Cardiac muscle cell (in vitro differentiated cells and primary cell): ENCODE measurements at places on chromosomes 6 and 20. TPM values are rescaled to one million over a fixed set of nuclear protein-coding genes. Genes with fewer than 3 reads are reported as not detected.

The PPP1R16B gene
- total RNA-seq, result 0.07 and 0.15 TPM in 2 replicates

GRCh38 chr6:27836141-27836782, 75.9 kb downstream of the OR2B2 start:
- H3K27me3 ChIP-seq, result no peaks in the 10 kb centered on the region
- no peaks in the 10 kb centered on the region for H3K36me3 ChIP-seq
- no peak for DNase-seq
- peaks cover 21% of the 10 kb centered on the region for H3K4me1 ChIP-seq
- peak overlapping the region; percentile 38 for H3K4me3 ChIP-seq

DNA sequence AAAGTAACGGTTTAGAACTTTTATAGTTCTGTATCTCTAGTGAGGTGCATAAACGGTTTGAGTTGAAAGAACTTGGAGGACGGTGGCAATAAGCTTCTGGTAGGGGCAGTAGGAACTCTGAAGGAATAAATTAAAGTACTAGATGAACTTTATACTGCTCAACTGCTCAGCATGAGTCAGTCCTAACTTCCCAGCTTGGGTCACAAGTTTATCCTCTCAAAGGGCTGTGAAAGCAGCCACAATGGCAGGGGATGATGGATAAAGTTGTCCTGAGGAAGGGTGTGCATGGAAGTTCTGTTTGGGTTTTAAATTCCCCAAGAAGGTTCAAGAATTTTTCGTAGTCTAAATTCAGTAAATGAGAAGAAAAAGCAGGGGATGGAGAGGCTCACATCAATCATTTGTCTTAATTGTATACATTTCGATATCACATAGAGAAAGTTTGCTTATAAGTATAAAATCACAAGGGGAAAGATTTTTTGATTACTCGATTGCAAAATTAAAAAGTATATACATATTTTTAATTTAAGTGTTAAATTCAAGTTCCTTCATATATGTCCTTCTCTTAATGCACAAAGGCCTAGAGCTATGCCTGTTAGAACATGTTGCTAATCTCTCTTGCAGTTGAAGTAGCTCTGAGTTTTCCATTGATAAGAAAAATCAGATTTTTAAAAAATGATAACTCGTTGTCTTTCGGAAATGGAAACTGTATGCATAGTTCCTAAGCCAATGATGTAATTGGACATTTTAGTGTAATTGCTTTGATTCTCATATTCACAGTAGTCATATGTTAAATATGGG, 55.3 kb upstream of the JAG1 start:
- no peak overlapping the region for H3K4me3 ChIP-seq
- H3K27me3 ChIP-seq, result no peaks in the 10 kb centered on the region
- no peaks in the 10 kb centered on the region for H3K4me1 ChIP-seq
- H3K36me3 ChIP-seq, result no peaks in the 10 kb centered on the region
- DNase-seq, result no peak

- DNase-seq, result peak; percentile 18
- no peaks in the 10 kb centered on the region for H3K27me3 ChIP-seq
- peaks cover 26% of the 10 kb centered on the region for H3K36me3 ChIP-seq
These were observed 18.4 kb downstream of the POPDC3 start for GRCh38 chr6:105161421-105161820.

GRCh38 chr6:13354331-13355042, 26.1 kb upstream of the TBC1D7 start:
- peaks cover 56% of the 10 kb centered on the region for H3K4me1 ChIP-seq
- H3K27ac ChIP-seq, result peak overlapping the region; percentile 82
- peak; percentile 88 for DNase-seq
- no peak overlapping the region for H3K4me3 ChIP-seq
- no peaks in the 10 kb centered on the region for H3K36me3 ChIP-seq
- no peaks in the 10 kb centered on the region for H3K27me3 ChIP-seq

The MEI4 gene
- 0.21 and 0.36 TPM in 2 replicates for total RNA-seq

GRCh38 chr6:9252799-9253198, 817.5 kb upstream of the SLC35B3 start:
- H3K36me3 ChIP-seq, result no peaks in the 10 kb centered on the region
- no peaks in the 10 kb centered on the region for H3K27me3 ChIP-seq
- H3K4me3 ChIP-seq, result no peak overlapping the region
- DNase-seq, result no peak

DNA sequence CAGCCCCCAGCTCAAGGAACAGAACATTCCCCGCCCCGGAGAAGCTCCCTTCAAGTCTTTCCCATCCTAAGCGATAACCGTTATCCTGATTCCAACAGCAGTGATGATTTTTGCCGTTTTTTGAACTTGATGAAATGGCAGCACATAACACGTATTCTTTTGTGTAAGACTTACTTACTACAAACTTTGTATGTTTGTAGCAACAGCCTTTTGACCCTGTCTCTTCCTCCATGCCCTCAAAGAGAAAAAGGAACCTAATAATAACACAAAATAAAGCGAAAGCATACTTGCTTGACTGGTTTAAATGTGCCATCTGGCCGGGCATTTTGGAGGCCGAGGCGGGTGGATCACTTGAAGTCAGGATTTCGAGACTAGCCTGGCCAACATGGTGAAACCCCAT, 26.4 kb upstream of the SLC9A8 start:
- no peak overlapping the region for H3K4me3 ChIP-seq
- no peak overlapping the region for H3K27ac ChIP-seq
- no peaks in the 10 kb centered on the region for H3K4me1 ChIP-seq
- H3K36me3 ChIP-seq, result no peaks in the 10 kb centered on the region
- DNase-seq, result no peak
- H3K27me3 ChIP-seq, result no peaks in the 10 kb centered on the region

GRCh38 chr6:116106146-116106545, 5.5 kb downstream of the NT5DC1 start:
- H3K4me1 ChIP-seq, result peaks cover 10% of the 10 kb centered on the region
- H3K27me3 ChIP-seq, result no peaks in the 10 kb centered on the region
- no peak overlapping the region for H3K27ac ChIP-seq
- no peak overlapping the region for H3K4me3 ChIP-seq
- no peaks in the 10 kb centered on the region for H3K36me3 ChIP-seq

The DPM1 gene
- total RNA-seq, result 65.2 and 76.2 TPM in 2 replicates

- no peak overlapping the region for H3K27ac ChIP-seq
- H3K36me3 ChIP-seq, result peaks cover 26% of the 10 kb centered on the region
- DNase-seq, result no peak
- H3K27me3 ChIP-seq, result no peaks in the 10 kb centered on the region
- no peak overlapping the region for H3K4me3 ChIP-seq
- H3K4me1 ChIP-seq, result peaks cover 9% of the 10 kb centered on the region
These were observed 16.6 kb downstream of the TGM2 start for GRCh38 chr20:38148328-38149102.

GRCh38 chr20:10042086-10042485, 7.3 kb downstream of the ANKEF1 start:
- no peak overlapping the region for H3K27ac ChIP-seq
- no peaks in the 10 kb centered on the region for H3K27me3 ChIP-seq
- H3K4me1 ChIP-seq, result no peaks in the 10 kb centered on the region
- no peak overlapping the region for H3K4me3 ChIP-seq

DNA sequence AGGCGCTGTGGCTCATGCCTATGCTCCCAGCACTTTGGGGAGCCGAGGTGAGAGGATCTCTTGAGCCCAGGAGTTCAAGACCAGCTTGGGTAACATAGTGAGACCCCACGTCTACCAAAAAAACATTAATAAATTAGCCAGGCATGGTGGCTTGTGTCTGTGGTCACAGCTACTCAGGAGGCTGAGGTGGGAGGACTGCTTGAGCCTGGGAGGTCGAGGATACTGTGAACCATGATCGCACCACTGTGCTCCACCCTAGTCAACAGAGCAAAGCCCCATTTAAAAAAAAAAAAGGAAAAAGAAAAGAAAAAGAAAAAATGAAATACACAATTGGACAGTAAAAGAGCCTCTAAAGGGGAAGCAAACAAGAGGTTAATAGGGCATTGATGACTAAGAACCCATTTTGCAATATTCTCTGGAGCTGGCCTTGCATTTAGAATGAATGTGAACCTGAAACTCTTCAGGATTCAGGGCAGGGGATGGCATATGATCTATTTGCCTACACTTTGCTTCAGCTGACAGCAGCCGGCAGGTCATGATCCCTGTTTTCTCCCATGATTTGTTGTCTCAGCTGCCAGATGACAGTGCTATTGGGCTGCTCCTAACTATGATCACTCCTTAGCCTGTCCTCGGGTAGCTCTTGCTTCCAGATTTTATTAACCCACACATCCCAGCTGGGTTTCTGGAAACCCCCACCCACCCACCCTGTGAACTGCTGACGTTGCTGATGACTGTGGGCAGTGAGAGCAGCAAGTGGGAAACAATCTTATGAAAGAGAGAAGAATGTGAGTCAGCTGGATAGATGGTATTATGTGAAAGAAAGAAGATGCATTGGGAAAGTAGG, 83.8 kb upstream of the ELOVL5 start:
- no peak overlapping the region for H3K27ac ChIP-seq
- H3K27me3 ChIP-seq, result no peaks in the 10 kb centered on the region
- H3K4me1 ChIP-seq, result peaks cover 12% of the 10 kb centered on the region
- peak; percentile 86 for DNase-seq

DNA sequence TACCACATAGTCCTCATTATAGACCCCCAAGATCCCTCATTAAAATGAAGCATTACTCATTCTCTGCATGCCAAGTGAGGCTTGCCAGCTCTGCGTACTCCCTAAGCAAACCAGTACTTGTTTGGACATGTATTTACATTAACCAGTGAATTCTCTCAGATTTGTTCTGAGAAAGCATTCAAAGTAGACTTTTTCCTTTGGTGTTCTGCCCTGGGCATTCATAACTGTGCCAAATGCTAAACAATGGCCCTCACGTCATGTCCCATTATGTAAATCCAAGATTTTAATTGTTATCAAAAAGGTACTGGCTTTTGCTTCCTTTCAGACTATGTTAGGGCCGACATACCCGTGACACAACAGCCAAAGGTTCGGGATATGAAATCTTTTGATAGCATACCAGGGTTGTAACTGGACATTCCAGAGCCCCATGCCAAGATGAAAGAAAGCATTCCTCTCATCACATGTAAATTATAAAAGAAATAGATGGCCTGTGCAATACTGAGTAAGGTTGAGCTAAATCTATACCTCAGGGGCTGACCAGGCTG, 164.2 kb downstream of the ADAT2 start:
- peak; percentile 43 for DNase-seq
- no peaks in the 10 kb centered on the region for H3K36me3 ChIP-seq
- H3K4me1 ChIP-seq, result peaks cover 20% of the 10 kb centered on the region

- no peak overlapping the region for H3K27ac ChIP-seq
- DNase-seq, result peak; percentile 37
- no peaks in the 10 kb centered on the region for H3K27me3 ChIP-seq
- H3K4me1 ChIP-seq, result no peaks in the 10 kb centered on the region
These were observed 57.1 kb upstream of the MLN start for GRCh38 chr6:33860706-33861474.

- H3K36me3 ChIP-seq, result no peaks in the 10 kb centered on the region
- H3K27ac ChIP-seq, result no peak overlapping the region
- H3K27me3 ChIP-seq, result no peaks in the 10 kb centered on the region
- H3K4me3 ChIP-seq, result no peak overlapping the region
- no peak for DNase-seq
- peaks cover 9% of the 10 kb centered on the region for H3K4me1 ChIP-seq
These were observed 116.0 kb upstream of the SUPT3H start for GRCh38 chr6:45493761-45494160.

DNA sequence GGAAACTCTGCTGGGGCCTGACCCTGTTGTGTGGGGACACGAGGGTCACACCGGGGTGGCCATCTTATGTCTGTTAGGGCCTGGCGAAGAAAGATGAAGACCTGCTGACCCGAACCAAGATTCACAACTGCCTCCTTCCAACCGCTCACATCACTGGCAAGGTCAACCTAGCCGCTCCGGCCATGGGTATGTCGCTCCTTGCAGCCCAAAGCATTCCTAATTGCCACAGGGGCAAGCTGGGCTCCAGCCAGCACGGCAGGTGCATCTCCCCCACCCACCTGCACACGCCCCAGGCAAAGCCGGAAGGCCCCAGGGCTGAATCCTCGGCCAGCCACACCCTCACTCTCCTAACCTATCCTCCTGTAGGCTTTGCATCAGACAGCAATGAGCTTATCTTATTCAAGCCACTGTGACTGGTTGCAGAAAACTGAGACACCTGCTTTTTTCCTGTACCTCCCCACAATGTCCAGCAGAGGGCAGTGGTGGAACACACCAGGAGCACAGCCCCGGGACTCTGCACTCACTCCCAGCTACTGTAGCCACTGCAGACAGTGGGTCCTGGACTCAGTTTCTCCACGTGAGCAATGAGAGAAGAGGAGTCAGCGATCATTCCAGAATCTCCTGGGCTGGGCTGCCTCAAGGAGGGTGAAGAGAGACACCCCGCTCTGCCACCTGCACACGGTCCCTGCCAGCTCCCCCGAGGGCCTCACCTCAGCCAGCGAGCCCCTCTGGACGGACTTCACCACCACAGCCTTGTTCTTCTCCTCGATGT, 170.2 kb downstream of the PREX1 start:
- no peak overlapping the region for H3K4me3 ChIP-seq
- H3K27me3 ChIP-seq, result no peaks in the 10 kb centered on the region
- H3K4me1 ChIP-seq, result peaks cover under 1% of the 10 kb centered on the region
- peaks cover 6% of the 10 kb centered on the region for H3K36me3 ChIP-seq
- H3K27ac ChIP-seq, result no peak overlapping the region

- peaks cover 4% of the 10 kb centered on the region for H3K36me3 ChIP-seq
- no peak overlapping the region for H3K27ac ChIP-seq
- H3K4me1 ChIP-seq, result no peaks in the 10 kb centered on the region
- no peak for DNase-seq
These were observed 18.6 kb downstream of the COL11A2 start for GRCh38 chr6:33173535-33174180.

DNA sequence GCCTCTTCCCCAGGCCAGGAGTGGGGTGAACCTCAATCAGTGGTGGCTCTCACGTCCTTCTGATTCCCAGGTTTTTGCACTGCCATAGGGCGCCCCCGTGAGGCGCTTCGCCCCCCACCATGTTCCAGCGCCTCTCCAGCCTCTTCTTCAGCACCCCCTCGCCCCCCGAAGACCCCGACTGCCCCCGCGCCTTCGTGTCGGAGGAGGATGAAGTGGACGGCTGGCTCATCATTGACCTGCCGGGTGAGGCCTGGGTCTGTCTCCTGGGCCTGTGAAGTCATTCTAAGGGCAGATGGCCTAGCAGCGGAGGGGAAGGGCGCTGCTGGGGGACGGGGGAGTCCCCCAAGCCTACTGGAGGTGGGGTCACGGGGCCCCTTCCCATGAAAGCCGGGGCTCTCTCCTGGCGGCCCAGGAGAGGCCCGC, 4.5 kb downstream of the TP53INP2 start:
- peaks cover 12% of the 10 kb centered on the region for H3K27me3 ChIP-seq
- no peak overlapping the region for H3K27ac ChIP-seq
- peak; percentile 48 for DNase-seq
- H3K36me3 ChIP-seq, result no peaks in the 10 kb centered on the region

DNA sequence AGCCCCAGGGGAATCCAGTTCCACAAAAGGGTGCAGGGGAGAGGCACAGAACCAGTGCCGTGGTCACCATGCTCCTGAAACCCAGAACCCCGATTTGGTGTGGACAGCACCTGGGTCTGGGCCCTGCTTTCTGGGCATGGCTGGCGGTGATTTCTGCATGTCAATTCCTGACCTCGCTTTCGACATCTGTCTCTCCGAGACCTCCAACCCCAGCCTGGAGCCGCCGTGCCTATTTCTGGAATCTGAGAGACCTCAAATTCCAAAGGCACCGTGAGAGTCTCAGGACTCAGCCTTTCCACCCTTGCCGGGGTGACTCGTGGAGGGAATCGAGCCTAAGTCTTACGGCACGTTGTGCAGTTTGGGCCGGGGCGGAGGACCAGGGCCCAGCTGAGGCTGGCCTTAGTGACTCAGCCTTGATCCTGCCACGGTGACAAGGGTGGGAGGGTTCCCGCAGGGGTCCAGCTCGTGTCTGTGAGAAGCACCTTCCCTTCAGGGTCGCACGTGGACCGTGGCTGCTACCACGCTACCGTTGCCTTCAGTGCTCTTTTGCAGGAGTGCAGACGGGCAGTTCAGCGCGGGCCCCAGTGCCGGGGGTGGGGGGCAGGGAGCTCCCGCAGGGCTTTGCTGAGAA, 133.7 kb downstream of the PXDC1 start:
- peak overlapping the region; percentile 23 for H3K27ac ChIP-seq
- no peak overlapping the region for H3K4me3 ChIP-seq
- no peaks in the 10 kb centered on the region for H3K27me3 ChIP-seq
- H3K36me3 ChIP-seq, result no peaks in the 10 kb centered on the region
